Kidney glomerular epithelial cell (primary cell): ENCODE measurements at places on chromosomes 7 and 10.

- no peak for DNase-seq
These were observed 244.0 kb downstream of the SKAP2 start for GRCh38 chr7:26620352-26620751.

DNA sequence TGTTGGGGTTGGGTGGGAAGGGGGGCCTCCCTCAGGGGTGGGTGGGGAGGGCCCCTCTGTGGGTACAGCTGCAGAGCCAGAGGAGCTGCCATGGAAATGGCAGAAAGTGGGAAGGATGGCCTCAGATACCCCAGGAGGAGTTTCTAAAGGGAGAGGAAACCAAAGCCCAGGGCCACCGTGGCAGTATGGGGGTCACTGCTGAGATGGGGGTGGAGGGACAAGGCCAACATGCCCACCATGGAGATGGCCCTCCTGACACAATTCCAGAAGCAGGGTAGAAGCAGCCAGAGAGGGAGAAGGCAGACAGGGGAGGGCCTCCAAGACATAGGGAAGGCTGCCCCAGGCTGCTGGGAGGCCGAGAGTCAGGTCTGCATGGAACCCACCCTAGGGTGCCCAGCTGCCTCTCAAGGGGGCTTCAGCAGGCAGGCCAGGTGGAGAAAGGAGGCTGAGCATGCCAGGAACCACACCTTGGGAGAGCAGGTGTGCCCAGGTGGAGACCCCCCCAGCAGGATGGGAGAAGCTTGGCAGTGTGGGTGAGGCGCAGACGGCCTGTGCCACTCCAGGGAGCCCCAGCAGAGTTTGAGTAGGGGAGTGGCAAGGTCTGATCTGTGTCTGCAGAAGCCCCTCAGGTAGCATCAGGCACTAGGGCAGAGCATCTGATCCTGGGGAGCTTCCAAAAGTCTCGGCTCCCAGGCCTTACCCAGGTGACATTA lies 146.8 kb downstream of the ARHGAP22 start:
- DNase-seq: no peak

DNA sequence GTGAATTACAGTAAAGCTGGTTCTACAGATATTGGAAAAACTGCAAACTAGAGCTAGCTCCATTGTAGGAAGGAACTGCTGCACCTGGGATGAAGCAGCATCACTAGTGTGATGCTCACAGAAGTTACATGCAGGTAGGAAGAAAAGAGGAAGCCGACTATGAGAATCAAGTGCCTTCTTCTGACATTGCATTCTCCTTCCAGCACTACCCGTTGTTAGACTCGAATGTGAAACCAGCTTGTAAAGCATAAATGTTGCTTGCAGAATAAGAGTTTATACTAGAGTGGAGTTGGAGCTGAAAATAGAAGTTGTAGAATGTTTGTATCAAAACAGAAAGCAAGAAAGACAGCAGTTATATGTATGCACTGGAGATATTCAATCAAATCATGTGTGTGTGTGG lies 49.9 kb downstream of the TRIM24 start:
- DNase-seq: no peak

DNA sequence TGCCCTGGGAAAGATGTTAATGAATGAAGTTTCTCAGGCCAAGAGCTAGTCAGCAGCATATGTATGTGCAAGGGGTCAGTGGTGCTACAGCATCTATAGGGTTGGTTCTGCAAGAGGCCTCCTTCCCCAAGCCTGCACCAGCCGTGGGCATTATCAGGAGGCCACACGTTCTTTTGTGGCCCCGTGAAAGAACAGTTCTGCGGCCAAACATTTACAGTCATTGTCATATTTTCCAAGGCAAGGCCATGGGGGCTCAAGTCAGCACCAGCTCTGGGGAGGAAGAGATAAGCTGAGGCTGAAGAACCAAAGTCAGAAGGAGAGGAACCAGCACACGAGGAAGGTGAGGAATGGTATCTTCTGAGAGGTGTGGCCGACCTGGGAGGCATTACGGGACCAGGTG lies 54.4 kb upstream of the TMEM72 start:
- no peak for DNase-seq

- no peak for DNase-seq
These were observed 30.3 kb downstream of the ZAN start for GRCh38 chr7:100763556-100764140.
